ENCODE measurements at places on chromosomes 12 and 14.

- DNase-seq, result no peak
These were observed 24.0 kb upstream of the NUDT14 start for GRCh38 chr14:105204931-105205672.

- DNase-seq, result no peak
These were observed 141.9 kb downstream of the KCNA5 start for GRCh38 chr12:5185435-5186069.

GRCh38 chr12:71760471-71760870 lies 5.8 kb downstream of the RAB21 start:
- no peak for DNase-seq

GRCh38 chr12:113933201-113933786 lies 32.8 kb downstream of the RBM19 start:
- no peak for DNase-seq

DNA sequence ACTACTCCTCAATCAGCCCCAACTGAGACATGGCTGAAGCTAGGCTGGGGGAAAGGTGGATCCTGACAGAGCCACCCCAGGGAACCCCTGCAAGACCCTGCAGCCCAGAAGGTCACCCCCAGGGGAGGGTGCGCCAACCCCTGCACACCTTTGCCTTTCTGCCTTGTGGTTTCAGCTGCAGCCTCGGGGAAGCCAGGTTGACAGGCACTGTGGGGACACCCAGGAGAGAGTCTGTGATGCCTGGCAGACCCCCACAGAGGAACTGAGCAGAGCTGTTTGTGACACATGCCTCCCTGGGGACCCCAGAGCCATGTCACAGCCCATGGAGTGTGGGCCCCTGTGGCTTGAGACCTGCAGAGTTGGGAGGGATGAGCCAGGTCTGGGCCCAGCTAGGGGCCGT lies 11.8 kb upstream of the HHIPL1 start:
- no peak for DNase-seq
